ENCODE measurements at places on chromosomes 16 and 17.

GRCh38 chr16:19168371-19169081, 486 bp downstream of the SYT17 start:
- DNase-seq = no peak

DNA sequence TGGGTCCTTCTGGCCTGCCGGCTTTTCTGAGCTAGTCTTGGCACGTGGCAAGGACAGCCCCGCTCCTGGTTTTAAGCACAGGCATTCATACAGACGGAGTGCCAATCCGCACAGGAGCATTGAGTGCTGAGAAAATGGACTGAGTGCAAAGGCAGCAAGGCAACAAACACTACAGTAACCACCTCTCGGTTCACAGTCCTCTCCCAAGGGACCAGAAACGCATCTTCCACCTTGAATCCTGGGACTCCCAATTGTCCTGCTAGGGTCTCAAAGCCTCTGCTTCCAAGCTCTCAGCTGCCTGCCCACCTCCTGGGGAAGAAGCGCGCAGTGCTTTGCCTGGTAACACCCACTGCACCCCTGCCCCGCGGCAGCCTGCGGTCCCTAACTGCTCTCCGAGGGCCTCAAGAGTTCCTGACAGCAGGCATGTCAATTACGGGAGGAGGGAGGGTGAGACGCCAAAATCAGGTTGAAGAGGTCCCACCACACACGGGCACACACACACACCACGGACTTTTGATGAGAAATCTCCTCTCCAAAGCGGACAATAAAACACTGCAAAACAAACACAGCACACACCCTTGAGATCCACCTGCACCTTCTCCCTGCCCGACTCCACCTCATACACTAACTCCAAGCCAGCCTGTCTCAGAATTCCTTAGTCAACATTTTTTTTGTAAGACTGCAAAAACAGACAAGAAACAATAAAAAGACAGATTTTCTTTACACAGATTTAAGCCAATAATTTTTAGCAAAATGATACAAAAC, 15.0 kb downstream of the SLC16A3 start:
- DNase-seq = no peak

- DNase-seq = peak; percentile 62
These were observed 989 bp upstream of the DUSP14 start for GRCh38 chr17:37488607-37489196.

- no peak for DNase-seq
These were observed 29.8 kb downstream of the STAT3 start for GRCh38 chr17:42358434-42358833.

DNA sequence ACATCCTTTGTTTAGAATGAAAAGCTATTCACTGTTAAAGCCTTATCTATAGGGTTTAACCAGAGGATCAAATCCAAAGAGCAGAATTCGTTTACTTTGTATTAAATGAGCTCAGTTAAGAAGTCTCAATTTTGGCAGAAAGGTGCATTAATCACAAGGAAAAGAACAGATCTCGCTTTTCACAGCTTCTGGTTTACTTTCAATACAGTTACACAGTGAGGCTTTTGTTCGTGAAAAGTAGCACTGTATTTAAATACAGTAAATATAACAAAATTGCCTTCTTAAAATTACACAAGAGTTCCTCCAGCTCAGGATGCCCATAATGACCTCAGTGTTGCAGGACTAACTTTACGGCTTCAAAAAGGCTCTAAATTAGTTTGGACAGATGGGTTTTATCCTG, 669.1 kb upstream of the SALL1 start:
- no peak for DNase-seq

DNA sequence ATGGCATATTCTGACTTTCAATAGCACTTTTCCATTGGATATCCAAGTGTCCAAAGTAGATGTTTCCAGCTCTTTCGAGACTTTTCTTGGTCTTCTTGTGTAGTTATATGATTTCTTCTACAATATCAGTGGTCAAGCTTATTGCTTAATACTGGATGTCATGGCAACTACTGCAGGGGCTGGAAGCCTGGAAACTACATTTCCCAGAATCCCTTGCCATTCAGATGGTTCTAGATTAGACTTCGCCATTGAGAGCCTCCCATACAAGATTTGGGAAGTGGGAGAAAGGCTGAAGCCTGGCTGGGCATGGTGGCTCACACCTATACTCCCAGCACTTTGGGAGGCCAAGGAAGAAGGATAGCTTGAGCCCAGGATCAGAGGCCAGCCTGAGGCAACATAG, 153.6 kb downstream of the C16orf95 start:
- no peak for DNase-seq

DNA sequence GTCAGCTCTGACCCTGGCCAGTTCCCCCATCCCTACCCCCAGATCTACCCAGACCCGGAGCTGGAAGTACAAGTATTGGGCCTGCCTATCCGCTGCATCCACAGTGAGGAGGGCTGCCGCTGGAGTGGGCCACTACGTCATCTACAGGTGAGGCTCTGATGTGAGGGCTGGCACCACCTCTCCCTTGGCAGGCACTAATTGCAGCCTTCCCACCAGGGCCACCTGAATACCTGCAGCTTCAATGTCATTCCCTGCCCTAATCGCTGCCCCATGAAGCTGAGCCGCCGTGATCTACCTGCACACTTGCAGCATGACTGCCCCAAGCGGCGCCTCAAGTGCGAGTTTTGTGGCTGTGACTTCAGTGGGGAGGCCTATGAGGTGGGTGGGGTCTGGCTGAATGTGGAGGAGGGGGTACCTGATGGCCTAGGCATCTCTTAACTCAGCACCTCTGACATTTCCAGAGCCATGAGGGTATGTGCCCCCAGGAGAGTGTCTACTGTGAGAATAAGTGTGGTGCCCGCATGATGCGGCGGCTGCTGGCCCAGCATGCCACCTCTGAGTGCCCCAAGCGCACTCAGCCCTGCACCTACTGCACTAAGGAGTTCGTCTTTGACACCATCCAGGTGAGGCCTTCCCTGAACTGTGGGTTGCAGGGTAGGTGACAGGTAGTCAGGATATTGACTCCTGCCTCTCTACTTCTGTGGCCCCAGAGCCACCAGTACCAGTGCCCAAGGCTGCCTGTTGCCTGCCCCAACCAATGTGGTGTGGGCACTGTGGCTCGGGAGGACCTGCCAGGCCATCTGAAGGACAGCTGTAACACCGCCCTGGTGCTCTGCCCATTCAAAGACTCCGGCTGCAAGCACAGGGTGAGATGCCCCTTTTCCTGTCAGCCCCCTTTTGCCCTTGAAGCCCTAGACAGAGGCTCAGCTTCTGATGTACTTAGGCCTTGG, 4.3 kb downstream of the TRAF4 start:
- DNase-seq = no peak

DNA sequence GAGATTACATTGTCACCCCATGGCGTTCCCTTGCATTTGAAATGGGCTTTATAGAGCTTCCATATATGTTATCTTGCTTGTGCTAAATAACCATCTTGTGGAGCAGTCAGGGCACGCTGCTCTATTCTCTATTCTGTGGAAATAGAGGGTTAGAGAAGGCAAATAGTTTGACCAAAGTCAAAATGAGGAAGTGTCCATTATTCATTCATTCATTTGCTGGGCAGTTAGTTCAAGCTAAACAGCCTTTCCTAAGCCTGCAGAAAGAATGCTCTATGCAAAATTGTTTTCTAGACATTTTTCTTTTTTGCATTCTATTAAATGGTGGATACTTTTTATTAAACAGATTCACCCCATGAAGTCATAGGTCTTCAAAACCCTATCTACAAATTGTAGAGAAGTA, 67.8 kb upstream of the ELAC2 start:
- no peak for DNase-seq

DNA sequence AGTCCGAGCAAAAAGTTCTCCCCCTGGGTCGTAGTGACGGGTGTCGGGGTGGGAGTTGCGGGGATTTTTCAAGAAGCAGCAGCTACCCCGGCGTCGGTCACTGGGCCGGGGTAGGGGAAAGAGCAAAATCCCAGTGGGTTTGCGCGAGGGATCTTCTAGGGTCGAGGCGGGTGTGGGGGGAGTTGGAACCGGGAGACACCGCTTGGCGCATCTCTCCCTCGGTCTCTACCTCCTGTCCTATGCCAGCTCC, 2.3 kb upstream of the UBTF start:
- DNase-seq = no peak

DNA sequence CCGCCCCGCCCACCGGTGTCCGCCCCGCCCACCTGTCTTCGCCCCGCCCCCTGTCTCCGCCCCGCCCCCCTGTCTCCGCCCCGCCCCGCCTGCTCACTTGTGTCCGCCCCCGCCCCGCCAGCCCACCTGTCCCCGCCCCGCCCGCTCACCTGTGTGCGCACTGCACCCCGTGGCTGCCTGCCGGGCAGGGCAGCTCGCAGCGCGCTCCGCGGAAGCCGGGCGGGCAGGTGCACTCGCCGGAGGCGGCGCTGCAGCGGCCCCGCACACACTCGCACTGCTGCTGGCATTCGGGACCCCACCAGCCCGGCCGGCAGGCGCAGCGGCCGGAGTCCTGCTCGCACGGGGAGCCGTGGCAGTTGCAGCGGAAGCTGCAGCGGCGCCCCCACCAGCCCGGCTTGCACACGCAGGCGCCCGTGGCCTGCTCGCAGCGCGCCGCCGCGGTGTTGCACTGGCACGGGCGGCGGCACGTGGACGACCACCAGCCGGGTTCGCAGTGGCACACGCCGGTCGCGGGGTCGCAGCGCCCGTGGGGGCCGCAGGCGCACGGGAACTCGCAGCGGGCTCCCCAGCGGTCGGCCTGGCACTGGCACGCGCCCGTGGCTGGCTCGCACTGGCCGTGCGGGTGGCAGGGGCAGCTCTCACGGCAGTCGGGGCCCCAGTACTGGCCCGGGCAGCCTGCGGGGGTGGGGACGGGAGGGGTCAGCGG, 2.1 kb downstream of the SCARF1 start:
- peak; percentile 37 for DNase-seq

DNA sequence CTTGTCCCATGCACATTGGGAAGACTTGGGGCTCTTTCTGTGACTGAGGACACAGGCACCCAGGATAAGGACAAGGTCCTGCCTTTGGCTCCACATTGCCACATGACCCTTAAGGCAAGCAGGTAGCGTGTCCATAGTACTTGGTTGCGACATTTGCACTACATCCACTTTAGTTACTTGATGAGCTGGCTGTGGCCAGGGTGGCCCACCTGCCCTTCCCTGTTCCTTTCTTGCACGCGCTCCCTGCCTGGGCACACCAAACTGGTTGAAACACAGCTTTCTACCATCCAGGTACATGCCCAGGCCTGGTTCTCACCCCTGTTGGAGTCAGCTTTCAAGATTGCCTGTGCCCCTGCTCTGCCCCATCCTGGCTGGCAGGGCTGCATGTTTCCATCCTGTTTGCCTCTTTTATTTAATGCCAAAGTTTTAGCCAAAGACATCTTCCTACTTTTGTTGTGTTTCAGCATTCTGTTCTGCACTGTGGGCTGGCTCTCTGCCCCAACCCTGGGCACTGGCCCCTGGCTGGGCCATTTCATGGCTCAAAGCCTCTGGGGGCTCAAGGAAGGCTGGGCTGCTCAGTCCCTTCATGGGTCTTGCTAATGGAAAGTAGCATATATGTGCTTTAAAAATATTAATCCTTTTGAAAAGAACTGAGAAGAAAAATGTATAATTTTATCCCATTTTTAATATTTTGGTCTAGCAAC, 3.2 kb downstream of the B3GNT9 start:
- no peak for DNase-seq

- DNase-seq = no peak
These were observed 93.2 kb downstream of the GNAO1 start for GRCh38 chr16:56284521-56284920.

GRCh38 chr17:43753493-43754129, 5.0 kb downstream of the SOST start:
- no peak for DNase-seq

GRCh38 chr16:8859913-8860881, 8.6 kb downstream of the CARHSP1 start:
- DNase-seq = no peak

- DNase-seq = no peak
These were observed 17.8 kb downstream of the SPECC1 start for GRCh38 chr17:20026960-20027359.

- no peak for DNase-seq
These were observed 191.8 kb upstream of the CHMP6 start for GRCh38 chr17:80799538-80800480.

DNA sequence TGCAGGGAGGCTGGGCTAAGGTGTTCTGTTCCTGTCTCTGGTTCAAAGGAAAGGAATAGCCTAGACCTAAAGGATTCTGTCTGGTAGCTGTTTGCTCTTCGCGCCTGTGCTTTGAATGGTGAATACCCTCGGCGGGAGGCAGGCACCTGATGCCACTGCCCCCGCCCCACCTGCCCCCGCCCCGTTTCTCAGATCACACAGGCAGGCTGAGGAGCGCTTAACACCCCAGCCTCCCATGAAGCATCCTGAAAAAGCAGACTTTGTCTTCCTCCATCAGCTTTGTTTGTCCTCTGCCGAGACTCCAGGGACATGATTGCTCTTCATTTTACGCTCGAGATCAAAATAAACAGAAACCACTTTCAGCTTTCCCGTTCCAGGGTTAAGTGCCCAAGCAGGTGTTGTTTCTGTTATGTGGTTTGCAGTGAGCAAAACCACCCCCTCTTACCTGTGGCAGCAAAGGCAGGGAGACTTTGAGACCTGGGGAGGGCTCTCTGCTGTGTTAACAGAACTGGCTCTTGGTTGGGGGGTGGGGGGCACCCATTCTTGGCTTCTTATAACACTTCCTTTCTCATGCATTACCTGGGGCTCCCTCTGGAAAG, 452.1 kb downstream of the WWOX start:
- no peak for DNase-seq

DNA sequence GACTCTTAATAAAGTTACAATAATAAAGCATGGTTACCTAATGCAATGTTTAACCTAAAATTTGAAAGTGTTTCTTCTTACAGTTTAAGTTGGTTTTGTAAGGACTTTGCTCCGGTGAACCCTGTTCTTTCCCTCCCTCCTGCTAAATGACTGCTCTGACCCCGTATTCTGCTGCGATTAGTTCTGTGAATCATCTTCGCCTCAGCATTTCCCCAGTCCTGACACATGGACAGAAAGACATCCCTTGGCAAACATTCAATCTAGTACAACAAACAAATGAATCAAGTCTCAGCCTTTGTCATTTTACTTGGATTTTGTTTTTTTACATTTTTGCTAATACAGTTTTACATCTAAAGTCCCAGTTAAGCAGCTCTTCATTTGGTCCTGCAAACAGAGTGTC, 15.4 kb downstream of the KCNJ2 start:
- DNase-seq = no peak

- DNase-seq = peak; percentile 79
These were observed 3.0 kb downstream of the PFN1 start for GRCh38 chr17:4945176-4945943.

GRCh38 chr17:33779234-33779591, 475.9 kb upstream of the CCL2 start:
- DNase-seq = no peak

- peak; percentile 28 for DNase-seq
These were observed 3.9 kb upstream of the SETD1A start for GRCh38 chr16:30953511-30954124.

- DNase-seq = peak; percentile 2
These were observed 1.0 kb downstream of the WSB1 start for GRCh38 chr17:27294689-27295630.

GRCh38 chr17:2025622-2026309, 632 bp upstream of the RTN4RL1 start:
- no peak for DNase-seq

GRCh38 chr17:14926526-14927122, 338.5 kb downstream of the PMP22 start:
- DNase-seq = peak; percentile 25
